GM23248 (cell line): ENCODE measurements at places on chromosomes 2 and 18. TPM values are rescaled to one million over a fixed set of nuclear protein-coding genes. Genes with fewer than 3 reads are reported as not detected.

Gene CLIP4
- total RNA-seq, result 51.2 and 55.2 TPM in 2 replicates

Gene SKOR2
- total RNA-seq, result not detected in 2 replicates

- no peak for DNase-seq
Observed at GRCh38 chr2:162917626-162918025, 79.1 kb upstream of the KCNH7 start.

GRCh38 chr2:40450066-40450795 lies 1.7 kb downstream of the SLC8A1 start:
- peak; percentile 67 for DNase-seq

- no peak for DNase-seq
Observed at GRCh38 chr18:8562070-8562469, 47.2 kb upstream of the RAB12 start.

DNA sequence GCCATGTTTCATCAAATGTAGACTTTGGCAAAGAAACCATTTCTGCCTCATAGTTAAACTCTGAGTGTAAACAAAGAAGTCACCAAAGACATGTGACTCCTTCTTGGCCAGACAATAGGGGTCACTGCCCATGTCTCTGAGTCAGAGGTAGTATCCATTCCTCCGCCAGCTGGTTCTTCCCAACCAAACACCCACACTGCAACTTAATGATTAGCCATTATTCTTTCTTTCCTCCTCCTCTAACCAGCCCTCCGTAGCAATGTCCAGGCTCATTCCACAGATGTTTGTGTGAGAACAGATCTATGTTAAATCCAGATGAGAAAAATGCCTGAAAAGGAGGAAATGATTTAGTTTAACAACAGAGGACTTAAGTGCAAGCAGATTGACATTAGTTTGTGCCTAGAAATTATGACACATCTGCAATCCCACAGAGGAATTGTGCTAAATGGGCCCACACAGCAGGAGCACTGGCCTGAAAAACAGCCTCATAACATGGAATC lies 127.9 kb upstream of the SH3BP4 start:
- peak; percentile 98 for DNase-seq

GRCh38 chr2:19247186-19247585 lies 111.2 kb downstream of the OSR1 start:
- DNase-seq, result no peak

Gene SATB2
- total RNA-seq, result 6.3 and 9.9 TPM in 2 replicates

Gene HOXD12
- 0.22 TPM in 1 of 2 replicates, not detected in the other for total RNA-seq

Gene CERKL
- total RNA-seq, result not detected in 2 replicates

DNA sequence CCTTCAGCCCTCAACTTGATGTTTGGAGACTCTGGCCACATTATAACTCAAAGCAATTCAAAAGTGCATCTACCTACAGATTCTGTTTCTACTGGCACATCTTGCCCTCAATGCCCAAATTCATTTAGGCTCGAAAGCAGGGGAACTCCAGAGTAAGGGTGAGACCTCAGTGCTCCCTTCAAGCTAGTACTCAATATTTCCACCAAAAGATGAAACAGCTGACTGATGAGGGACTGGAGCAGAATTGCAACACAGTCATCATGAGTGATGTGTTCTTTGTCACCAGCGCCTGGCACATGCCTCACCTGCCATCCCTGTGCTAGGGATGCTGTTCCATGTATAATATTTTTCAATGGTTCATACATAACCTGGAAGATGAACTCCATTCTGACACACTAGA lies 247.3 kb downstream of the DSEL start:
- no peak for DNase-seq

Gene SAG
- total RNA-seq, result not detected in 2 replicates

- DNase-seq, result no peak
Observed at GRCh38 chr18:30595942-30596341, 446.6 kb downstream of the DSC3 start.

- DNase-seq, result peak; percentile 18
Observed at GRCh38 chr18:31553800-31554199, 37.9 kb upstream of the TTR start.

GRCh38 chr2:66962716-66963115 lies 434.4 kb upstream of the ETAA1 start:
- DNase-seq, result no peak

- peak; percentile 51 for DNase-seq
Observed at GRCh38 chr2:135744760-135745314, 3.2 kb downstream of the UBXN4 start.

GRCh38 chr2:34785206-34785785 lies 1186.2 kb upstream of the FAM98A start:
- no peak for DNase-seq

- no peak for DNase-seq
Observed at GRCh38 chr2:98281607-98282006, 64.6 kb upstream of the CNGA3 start.

- DNase-seq, result no peak
Observed at GRCh38 chr2:207110715-207111114, 55.0 kb downstream of the KLF7 start.

Gene OXER1
- total RNA-seq, result not detected in 2 replicates

Gene SNTG2
- total RNA-seq, result not detected in 2 replicates

Gene UNC80
- total RNA-seq, result not detected in 2 replicates

DNA sequence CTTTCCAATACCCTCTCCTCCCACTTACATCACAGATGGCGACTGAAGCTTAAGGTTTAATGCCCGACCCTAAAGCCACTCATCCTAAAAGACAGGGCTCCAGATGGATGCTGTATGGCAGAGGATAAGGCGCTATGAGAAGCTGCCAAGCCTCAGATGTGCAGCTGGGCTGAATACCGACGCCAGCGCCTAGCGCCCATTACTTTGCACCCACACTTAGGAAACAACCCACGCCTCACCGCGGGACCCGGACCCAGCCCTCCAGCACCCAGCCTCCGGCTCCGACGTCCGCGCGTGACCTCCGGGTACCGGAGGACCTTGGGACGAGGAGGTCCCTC lies 335 bp downstream of the TRAK2 start:
- peak; percentile 68 for DNase-seq

GRCh38 chr2:2839393-2839781 lies 508.3 kb upstream of the MYT1L start:
- no peak for DNase-seq

Gene POTEI
- not detected in 2 replicates for total RNA-seq

- peak; percentile 66 for DNase-seq
Observed at GRCh38 chr2:43539436-43539835, 56.4 kb downstream of the THADA start.

GRCh38 chr18:79466591-79466990 lies 70.9 kb downstream of the NFATC1 start:
- DNase-seq, result no peak

DNA sequence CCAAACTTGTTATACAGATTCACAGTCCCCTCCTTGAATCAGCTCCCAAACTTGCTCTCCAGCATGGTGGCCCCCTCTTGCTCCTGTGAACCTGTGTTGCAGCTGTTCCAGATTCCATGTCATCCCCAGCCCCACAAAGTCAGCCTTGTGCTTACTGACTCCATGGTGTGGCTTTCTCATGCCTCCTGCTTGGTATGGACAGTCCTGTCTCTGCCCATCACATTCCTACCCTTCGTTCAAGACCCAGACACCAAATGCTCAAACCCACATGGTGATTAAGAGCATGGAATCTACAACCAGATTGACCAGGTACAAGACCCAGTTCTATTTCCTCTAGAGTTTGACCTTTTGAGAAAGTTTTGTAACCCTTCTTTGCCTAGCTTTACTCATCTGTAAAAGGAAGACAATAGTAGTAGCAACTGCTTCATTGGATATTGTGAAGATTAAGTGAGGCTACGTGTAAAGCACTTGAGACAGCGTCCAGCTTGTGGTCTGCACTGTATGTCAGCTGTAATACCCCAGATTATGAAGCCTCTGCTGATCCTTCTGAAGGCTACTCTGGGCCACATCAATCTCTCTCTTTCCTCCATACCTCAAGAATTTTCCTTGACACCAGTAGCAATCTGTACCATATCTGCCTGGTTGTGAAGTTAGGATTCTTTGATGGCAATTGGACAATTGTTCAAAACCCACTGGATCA lies 146.4 kb upstream of the HAAO start:
- no peak for DNase-seq

Gene CCDC74B
- total RNA-seq, result 3.8 and 10.9 TPM in 2 replicates

- peak; percentile 63 for DNase-seq
Observed at GRCh38 chr2:216090369-216090786, 8.7 kb downstream of the TMEM169 start.

GRCh38 chr2:88210132-88211002 lies 40.2 kb downstream of the THNSL2 start:
- DNase-seq, result no peak

DNA sequence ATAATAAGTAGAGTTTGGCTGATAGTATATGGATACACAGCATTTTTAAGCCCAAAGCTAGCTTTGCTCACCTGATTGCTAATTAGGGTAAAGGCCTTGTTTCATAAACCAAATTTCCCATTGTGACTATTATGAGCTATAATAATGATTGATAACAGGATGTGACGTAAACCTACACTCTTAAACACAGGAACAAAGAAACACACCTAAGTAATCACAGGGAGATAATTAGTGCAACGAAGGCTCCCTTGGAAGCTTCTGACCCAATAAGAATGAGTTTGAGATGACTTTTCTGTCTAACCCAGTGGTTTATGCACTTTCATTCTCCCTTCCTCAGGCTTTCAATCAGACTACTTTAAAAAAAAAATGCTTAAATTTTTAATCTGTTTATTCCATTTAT lies 683.2 kb downstream of the SATB2 start:
- no peak for DNase-seq

- DNase-seq, result no peak
Observed at GRCh38 chr18:23173912-23174311, 38.6 kb downstream of the CABLES1 start.

Gene ZNF407
- total RNA-seq, result 6.3 and 7.7 TPM in 2 replicates

- DNase-seq, result no peak
Observed at GRCh38 chr2:149213764-149214493, 116.5 kb upstream of the LYPD6 start.

DNA sequence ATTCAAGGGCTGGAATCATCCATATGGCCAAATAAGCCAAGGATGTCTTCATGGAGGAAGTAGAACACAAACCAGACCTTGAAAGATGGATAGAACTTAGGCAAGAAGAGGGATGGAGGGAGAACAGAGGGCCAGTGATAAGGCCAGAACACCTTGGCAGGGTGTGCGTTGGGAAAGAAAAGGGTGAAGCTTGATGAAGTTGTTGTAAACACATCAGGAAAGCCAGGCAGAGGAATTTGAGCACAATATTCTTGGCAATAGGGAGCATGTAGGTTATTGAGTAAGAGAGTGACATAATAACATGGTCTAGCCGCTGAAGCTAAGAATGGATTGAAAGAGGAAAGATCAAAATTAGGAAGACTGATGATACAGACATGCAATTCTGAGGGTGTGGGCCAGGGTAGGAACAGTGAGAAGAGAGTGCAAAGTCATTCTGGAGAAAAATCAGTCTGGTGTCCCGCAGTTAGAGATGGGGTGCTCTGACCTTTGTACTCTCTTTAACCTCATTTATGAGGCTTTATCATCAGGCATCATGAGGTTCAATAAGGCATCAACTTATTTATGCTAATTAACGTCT lies 41.0 kb downstream of the SLC14A2 start:
- DNase-seq, result no peak

DNA sequence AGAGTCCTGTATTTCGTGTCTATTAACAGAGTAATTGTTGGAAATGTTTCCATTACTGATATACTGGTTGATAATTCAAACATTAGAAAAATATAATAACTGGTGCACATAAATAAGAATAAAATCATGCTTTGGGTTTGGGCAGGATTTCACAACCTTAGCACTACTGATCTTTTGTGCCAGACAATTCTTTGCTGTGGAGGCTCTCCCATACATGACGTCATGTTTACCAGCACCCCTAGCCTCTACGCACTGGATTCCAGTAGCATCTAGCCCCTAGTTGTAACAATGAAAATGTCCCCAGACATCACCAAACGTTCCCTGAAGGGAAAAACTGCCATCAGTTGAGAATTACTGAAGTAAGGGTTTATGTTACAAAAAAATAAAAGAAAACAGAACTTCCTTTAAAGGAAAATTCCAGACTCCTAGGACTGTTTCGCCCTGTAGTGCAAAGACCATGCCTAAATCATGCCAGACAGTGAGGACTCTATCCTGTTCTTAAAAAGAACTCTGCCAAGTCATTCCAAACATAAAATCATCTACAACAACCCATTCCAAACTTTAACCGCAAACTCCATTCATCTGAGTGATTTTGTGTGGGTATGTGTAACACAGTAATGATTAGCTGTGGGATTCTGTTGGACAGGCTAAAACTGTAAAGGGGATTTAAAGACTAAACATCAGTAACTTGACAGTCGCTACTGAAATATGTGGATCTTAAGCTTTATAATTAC lies 313.4 kb upstream of the CCDC68 start:
- peak; percentile 88 for DNase-seq

GRCh38 chr18:8699948-8700347 lies 5.4 kb upstream of the MTCL1 start:
- DNase-seq, result peak; percentile 71

GRCh38 chr18:10860928-10861327 lies 288.4 kb downstream of the PIEZO2 start:
- DNase-seq, result no peak

DNA sequence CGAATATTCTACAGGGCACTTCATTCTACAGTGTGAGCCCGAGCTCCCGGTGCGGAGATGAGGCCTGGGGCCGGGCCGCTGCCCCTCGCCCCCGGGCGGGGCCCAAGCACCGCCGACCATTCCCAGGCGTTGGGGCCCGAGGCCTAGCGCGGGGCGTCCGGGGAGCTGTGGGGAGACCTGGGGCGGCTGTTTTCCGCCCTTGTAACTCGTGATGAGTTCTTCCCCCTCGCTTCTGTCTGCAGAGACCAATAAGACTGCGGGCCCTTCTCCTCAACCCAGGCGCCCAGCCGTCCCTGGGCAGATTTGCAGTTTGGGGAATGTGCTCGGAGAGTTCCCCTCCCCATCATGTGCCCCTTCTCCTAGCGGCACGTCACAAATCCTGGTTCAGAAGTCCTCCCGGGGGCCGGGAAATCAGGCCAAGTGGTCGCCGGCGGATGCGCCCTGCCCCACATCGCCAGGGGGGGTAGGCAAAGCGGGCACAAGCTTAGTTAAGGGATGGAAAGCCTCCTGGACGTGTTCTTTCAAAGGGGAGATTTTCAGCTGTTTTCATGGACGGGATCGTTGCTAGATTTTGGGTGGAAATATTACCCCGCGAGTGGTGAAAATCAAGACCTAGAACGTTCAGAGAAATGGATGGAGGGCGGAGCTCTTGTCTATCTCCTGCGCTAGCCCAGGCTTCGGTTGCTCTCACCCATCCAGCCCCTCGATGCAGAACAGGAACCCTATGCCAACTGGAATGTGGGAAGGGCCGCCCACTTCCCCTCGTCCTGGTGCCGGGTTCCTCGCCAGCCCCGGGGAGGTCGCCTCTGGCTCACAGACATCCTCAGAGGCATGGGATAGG lies 18.8 kb upstream of the HAAO start:
- DNase-seq, result peak; percentile 65
